Stimulated activated CD8-positive, alpha-beta memory T cell treated with anti-CD3 and anti-CD28 coated beads, Interleukin-7, amount 100 ng/mL, for 4 hours (primary cell): ENCODE measurements at places on chromosomes 7 and 10.

DNA sequence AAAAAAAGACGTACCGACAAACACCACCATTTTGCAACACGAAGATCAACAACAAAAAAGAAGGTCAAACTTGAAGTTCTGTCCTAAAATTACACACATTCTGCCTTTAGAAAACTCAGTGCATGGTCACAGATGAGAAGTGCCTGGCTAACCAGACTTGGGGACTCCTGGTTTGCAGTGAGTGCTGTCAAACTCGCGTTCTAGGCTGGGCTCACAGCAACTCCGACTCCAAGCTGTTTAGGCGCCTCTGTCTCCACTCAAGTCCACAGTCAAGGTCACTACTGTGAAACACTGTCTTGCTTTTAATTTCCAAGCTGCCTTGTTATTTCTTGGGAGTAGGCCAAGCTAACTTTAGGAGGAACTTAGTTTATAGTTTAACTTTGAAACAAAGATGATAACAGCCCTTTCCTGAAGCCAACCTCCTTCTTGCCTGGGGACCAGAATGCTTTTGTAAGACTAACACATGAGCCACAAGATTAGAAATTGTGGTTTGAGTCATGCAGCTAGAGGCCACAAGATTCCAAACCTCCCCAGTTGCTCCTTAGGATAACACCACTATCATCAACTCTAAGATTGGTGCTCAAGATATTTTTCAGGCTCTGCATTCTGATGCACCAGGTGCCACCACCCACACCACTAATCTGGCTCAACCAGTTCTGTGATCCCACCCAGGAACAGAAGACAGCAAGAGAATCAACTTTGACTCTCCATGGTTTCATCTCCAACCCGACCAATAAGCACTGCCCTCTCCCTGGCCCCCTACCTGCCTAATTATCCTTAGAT lies 1.1 kb upstream of the DNAAF5 start:
- DNase-seq: no peak

DNA sequence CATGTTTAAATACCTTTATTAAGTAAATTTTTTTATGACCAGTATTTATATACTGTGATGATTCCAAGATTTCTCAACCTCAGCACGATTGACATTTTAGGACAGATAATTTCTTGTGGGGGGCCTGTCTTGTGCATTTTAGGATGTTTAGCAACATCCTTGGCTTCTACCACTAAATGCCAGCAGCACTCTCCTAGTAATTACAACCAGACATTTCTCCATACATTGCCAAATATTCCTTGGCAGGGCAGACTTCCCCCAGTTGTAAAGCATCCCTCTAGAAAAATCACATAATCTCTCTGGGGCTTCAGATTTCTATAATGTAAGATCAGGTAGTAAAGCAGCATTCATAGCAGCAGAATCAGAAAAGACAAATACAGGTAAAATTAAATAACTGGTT lies 7.8 kb upstream of the LIPM start:
- no peak for DNase-seq

DNA sequence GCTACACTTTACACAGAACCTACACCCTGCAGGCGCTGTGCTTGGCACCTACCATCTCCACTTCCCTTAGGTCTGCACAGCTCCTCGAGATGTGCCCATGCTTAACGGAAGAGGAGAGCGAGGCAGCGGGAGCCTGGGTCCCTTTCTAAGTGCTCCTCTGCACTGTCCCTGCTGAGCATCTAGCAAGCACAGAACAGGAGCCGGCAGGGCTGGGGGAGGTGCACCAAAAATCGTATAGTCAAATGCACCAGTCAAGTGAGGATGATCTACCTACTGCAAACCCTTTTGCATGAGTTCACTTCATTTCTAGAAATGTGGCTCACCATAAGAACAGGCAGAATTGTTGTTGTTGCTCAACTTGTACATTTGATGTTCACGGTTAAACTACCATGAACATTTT lies 267.7 kb downstream of the TNS3 start:
- DNase-seq: no peak

DNA sequence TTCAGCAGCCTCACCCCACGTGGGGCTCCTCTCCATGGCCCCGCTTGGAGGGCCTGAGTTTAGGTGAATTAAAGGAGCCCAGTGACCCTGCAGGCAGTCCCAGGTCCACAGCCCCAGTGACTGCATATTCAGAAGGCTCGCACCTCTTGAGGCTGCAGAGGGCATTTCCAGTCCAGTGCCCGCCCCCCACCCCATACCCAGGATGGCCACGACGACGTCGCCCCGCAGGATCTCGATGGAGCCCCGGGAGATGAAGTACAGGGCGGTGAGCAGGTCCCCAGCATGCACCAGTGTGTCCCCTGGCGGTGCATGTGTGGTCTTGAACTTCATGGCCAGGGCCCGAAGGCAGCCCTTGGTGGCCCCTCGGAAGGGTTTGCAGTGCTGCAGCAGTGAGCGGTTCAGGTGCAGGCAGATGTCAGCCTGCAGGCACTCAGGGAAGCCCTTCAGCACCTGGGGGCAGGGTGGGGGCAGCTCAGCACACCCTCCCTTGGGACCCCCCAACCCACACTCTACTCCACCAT lies 28.1 kb downstream of the KCNH2 start:
- DNase-seq: no peak

GRCh38 chr7:118182593-118183427 lies 1.2 kb upstream of the LSM8 start:
- no peak for DNase-seq

DNA sequence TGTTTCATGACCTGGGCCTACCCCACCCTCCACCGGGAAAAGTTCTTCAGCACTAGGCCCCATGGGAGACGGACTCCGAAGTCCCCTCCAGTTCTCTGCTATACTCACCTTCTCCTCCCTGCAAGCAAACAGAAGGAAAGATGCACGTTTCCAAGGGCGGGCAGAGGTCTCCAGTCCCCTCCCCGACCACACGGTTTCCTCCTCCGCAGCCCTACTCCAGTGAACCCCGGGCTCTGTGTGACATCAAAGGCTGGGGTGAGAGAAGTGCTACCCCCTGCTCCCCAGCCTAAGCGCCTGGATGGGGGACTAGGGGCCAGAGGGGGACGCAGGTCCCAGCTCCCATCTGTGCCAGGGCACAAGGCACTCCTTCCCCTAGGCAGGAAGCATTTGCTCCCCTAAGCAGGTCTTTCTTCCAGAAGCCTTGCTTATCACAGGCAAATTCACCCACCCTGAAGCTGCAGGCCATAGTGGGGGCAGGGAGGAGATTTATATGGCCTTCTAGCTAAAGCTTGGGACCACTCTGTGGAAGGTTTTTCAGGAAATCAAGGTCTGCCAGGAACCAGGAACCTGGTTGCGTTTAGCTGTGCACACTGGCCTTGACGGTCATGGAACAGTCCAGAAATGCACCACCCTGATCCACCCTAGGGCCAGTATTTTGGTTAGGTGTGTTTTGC lies 52.8 kb downstream of the ASB13 start:
- no peak for DNase-seq

GRCh38 chr10:10891124-10892082 lies 126.3 kb upstream of the CELF2 start:
- DNase-seq: no peak

DNA sequence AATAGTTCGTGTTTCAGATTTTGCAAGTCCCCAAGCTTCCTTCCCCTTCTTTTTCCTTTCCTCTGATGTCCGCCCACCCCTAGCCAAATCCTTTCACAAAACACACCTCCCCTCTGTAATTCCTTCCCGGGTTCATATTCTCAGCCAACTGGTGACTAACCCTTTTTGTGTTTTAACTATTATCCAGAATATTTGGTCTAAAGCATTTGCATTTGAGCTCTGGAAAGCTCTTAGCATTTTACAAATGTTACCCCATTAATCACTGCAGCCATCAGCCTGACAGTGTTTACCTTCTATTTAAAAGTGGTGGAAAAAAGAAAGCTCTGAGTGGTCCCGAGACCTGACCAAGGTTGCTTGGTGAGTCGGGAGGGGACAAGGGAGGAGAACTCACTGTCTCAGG lies 139.0 kb downstream of the CREB5 start:
- no peak for DNase-seq

GRCh38 chr10:50992972-50993766 lies 81.1 kb upstream of the PRKG1 start:
- DNase-seq: no peak

- no peak for DNase-seq
These were observed 280.6 kb downstream of the DNAJB6 start for GRCh38 chr7:157617401-157617800.

GRCh38 chr10:84626397-84627087 lies 298.2 kb downstream of the CCSER2 start:
- no peak for DNase-seq

DNA sequence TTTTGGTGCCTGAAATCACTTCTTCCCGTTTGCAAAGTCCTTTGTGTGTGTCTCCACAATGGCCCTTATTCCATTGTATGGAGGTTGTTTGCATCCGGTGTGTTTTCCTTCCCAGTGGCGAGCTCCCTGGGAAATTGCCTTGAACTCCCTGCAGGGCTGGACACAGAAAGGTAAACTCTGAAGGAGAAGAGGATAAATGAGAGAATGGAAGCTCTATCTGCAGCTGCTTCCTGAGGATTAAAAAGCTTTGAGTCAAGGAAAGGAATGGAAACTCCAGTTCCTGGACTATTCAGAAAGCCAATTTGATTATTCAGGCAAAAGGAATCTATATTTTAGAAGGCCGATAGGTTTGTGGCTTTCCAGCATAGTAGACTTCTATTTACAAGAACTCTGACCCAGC lies 4.4 kb upstream of the GRK5 start:
- DNase-seq: no peak

DNA sequence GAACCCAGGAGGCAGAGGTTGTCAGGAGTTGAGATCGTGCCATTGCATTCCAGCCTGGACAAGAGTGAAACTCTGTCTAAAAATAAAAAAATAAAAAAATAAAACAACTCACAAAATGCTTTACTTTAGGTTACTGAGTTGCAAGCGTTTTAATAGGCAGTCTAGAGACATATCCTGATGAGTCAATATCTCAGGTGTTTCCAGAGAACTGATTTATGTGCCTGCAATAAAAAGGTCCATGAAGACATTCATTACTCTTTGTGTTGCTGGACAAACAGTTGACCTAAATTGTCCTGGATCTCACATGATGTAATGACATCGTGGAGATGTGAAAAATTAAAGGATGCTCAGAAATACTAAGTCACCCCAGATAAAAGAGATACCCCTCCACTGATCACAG lies 31.5 kb downstream of the CDNF start:
- DNase-seq: no peak

GRCh38 chr10:84205853-84206525 lies 11.7 kb downstream of the CDHR1 start:
- DNase-seq: no peak

DNA sequence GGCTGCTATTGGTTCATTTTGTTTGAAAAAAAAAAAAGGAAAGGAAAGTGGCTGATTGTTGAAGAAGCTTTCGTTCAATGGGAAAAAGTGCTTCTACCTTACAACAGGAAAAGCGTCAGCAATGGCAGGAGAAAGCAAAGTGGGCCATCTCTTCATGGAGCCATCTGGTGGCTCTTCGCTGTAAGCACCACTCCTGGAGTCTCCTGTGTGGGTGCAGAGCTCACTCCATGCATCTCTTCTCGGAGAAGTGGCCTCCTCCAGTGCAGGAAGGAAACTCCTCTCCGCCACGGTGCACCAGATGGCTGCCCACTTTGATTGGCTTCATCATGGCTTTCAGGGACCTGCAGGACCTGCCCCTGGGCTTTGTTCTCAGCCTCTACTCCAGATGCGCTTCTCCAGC lies 250.9 kb downstream of the PTEN start:
- DNase-seq: no peak

DNA sequence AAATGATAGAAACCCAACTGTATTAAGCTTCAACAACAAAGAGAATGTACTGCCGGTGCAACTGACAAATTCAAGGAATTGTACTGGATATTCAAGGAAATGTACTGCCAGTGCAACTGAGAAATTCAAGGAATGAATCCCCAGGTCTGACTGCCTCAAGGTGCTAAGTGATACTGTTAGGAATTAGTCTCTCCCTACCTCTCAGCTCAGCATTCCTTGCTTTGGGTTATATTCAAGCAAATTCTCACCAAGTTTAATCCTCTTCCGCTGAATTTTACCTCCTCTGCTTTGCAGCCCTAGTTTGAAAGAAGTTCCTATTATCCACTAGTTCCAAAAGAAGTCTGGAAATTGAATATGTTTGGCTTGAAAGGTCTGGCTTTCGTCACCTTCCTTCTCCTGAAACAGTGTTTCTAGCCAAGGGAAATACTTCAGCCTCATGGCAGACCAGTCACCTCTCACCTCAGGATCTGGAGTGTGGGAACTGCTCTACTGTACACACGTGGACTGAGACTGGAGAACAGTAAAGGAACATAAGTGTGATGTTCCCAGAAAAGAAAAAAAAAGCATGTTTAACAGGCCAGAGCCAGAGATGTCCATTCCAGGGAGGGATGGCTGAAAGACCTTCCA lies 60.4 kb downstream of the SORCS1 start:
- DNase-seq: no peak

GRCh38 chr7:240146-240676 lies 47.8 kb downstream of the FAM20C start:
- DNase-seq: no peak

GRCh38 chr7:99740573-99741440 lies 5.8 kb upstream of the CYP3A7 start:
- DNase-seq: no peak

- no peak for DNase-seq
These were observed 85.7 kb upstream of the GLCCI1 start for GRCh38 chr7:7882888-7883287.

GRCh38 chr7:4682621-4683042 lies 537 bp downstream of the FOXK1 start:
- DNase-seq: no peak

- DNase-seq: no peak
These were observed 132.9 kb downstream of the PIP4K2A start for GRCh38 chr10:22581461-22581860.

DNA sequence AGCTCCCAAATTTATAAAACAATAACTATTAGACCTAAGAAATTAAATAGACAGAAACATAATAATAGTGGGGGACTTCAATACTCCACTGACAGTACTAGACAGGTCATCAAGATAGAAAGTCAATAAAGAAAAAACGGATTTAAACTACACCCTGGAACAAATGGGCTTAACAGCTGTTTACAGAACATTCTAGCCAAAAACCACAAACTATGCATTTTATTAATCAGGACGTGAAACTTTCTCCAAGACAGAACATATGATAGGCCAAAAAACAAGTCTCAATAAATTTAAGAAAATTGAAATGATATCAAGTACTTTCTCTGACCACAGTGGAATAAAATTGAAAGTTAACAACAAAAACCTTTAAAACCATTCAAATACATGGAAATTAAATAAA lies 46.4 kb downstream of the ZNF680 start:
- no peak for DNase-seq

GRCh38 chr10:133254421-133255120 lies 16.9 kb downstream of the VENTX start:
- no peak for DNase-seq
